ENCODE measurements at places on chromosomes 13 and 19.
A peak's percentile ranks its signal among the peaks of the same experiment; 100 is the strongest.

DNA sequence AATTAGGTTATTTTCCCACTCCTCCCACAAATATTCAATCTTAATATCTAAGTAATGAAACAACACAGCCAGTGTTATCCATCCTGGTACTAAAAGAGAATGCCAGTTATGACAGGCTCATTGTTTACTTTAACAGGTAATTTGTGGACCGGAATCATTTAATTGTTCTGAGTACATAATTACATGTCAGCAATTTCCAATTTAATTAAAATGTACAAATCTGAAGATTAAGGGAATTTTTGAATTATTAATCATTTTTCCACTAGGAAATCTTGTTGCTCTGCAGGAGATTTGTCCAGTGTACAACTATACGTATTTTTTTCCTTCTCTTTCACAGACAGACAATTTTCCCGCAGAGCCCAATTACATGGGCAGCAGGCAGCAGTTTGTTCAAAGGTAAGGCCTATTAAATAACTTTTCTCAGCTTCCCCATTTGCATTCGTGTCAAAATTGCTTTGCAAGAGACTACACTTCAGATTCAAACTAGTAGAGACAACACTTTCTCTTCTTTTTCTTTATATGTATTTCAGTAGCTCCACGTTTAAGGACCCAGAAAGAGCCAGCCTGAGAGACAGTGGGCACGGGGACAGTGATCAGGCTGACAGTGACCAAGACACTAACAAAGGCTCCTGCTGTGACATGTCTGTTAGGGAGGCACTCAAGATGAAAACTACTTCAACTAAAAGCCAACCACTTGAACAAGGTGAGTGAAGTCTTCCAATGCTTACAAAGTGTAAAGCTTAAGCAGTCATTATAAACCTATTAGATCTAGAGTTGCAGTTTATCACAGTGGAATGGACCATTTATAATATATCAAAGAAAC lies 34.8 kb downstream of the PCDH17 start:
- no peak for DNase-seq

DNA sequence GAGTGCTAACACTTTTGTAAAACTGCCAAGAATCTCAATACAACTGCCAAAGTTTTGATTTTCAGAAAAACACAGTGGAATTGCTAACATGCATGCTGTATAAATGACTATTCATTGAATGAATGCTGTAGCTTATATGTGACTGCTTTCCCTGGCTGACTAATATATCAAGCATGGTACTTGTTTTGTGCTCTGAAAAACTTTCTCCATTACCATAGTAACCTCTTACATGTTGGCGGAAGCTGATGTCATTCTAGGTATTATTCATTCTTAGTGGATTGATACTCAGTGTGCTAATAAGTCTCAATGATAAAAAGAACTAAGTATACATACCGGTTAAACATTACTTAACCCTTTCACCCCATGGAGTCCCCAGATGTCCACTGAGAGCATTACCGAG lies 166.1 kb upstream of the MYO16 start:
- DNase-seq, result peak; percentile 90

DNA sequence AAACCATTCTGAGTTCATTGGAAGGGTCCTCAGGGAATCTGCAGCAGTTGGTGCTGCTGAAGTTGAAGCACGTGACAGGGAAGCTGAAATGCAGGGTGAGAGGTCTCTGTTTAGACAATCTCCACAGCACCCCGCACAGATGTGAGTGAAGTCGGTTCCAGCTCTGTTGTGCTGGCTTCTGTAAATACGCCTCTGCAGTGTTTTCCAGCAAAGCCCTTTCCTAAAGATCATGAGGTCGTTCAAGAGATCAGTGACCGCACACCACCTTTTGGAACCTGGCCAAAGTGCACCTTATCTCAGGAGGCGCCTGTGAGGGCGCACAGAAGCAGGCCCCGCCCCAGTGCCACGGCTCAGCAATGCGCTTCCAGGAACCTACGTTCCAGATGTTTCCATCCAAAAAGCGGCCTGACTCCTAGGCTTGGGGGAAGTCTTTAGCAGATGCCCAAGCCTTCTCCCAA lies 10.8 kb downstream of the CUL4A start:
- DNase-seq, result no peak

DNA sequence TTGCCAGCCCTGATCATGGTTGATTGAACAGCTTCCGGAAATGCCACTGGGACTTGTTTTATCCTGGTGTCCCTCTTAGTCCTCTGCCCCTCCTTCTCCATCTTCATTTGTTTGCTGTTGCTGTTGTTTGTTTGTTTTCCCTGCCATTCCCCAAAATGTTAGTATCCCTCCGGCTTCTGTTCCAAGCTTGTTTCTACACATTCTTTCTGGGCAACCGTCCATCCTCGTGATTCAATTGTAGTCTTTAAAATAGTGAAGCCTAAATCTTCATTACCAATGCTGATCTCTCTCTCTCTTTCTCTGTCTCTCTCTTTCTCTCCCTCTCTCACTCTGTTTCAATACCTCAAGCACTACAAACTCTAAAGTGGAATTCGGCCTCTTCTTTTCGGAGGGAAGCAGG lies 649.3 kb upstream of the ARGLU1 start:
- DNase-seq, result no peak
